HepG2 (cell line): ENCODE measurements at places on chromosomes 2 and 18.

GRCh38 chr18:61855449-61856378 lies 37.1 kb downstream of the RNF152 start:
- DNase-seq: no peak

DNA sequence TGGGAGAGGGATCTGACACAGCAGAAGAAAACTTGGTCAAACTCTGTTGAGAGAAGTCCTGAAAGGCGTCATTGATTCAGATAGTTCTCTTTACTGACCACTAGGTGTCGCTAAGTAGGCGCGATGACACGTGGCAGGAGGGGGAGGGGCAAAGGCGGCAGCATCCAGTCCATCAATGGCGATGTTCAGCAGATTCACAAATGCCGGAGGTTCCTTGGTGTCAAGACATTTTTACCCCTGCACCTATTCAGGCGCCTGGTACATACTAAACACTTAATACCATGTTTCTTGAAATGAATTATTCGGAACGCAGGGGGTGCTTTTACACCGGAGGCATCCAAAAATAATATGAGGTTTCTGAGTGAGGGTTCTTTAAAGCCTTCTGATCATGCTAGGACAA lies 3.0 kb upstream of the PLEK start:
- DNase-seq: peak; percentile 66

DNA sequence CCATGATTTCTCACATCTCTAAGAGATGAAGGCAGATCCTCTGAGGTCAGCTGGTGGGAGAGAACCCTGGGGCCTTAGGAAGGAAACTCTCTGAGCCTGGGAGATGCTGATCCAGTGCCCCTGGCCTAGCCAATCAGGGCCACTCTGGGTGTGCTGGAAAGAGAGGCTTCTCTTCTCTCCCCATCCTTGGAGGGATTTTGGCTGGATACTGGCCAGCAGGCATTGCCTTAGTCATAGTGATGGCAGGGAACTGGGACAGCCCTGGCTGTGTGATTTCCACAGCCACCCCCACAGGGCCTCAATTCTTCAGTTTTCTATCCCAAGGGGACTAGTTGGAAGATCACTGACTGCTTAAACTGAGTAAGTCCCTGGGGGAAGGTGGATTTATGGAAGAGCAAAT lies 26.6 kb upstream of the PLB1 start:
- no peak for DNase-seq

- peak; percentile 73 for DNase-seq
Measured at GRCh38 chr2:27264753-27265535, 2.1 kb upstream of the SLC30A3 start.

DNA sequence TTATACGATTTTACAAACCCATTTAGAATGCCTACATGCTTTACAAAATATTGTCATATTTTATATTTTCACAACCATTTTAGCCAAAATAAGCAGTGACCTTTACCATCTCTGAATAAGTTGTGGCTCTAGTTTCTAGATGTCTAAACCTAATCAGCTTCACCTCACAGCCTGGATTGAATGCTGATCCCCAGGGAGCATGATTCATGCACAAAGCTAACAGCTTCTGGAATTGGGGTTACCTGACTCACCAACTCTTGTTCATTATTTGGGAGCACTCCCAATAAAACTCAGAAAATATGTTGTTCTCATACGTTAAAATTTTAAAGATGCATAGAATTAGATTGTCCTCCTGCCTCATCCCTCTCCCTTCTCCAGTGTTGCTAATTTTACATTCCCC lies 611.7 kb upstream of the NETO1 start:
- DNase-seq: no peak

DNA sequence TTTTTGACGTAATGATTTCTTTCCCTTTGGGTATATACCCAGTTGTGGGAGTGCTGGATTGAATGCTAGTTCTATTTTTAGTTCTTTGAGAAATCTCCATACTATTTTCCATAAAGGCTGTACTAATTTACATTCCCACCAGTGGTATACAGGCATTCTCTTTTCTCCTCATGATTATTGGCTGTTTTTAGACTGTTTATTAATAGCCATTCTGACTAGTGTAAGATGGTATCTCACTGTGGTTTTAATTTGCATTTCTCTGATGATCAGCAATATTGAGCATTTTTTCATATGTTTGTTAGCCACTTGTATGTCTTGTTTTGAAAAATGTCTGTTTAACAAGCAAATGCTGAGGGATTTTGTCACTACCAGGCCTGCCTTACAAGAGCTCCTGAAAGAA lies 9.2 kb upstream of the CD28 start:
- no peak for DNase-seq

GRCh38 chr18:35030277-35030989 lies 10.8 kb upstream of the MAPRE2 start:
- no peak for DNase-seq

GRCh38 chr2:284896-285492 lies 2.9 kb downstream of the ALKAL2 start:
- DNase-seq: no peak

DNA sequence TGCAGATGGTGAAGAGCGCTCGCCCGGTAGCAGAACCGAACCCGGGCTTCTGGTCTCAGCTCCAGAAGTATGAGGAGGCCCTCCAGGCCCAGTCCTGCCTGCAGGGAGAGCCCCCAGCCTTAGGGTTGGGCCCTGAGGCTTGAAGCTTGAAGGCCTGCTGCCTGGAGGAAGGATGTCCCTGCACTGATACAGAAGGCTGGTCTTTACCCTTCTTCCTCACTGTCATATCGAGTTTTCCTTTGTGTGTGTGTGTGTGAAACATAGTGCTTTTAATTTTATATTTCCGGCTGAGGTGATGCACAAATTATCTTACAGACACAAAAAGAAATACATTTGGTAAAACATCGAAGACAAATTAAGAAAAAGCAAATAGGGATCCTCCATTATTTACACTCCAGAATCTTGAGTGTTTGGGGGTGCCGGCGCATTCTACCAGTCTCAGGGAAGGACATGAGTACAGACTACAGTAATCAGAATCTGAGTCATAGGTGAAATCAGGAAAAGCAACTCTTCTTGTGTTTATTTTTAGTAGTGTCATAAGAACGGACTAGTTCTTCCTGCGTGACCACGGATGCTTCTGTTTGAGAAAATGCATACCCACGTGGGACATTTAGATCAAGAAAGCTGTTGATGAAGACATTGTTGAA lies 1.3 kb downstream of the DUSP28 start:
- no peak for DNase-seq

GRCh38 chr2:36539631-36540030 lies 58.3 kb downstream of the FEZ2 start:
- no peak for DNase-seq

DNA sequence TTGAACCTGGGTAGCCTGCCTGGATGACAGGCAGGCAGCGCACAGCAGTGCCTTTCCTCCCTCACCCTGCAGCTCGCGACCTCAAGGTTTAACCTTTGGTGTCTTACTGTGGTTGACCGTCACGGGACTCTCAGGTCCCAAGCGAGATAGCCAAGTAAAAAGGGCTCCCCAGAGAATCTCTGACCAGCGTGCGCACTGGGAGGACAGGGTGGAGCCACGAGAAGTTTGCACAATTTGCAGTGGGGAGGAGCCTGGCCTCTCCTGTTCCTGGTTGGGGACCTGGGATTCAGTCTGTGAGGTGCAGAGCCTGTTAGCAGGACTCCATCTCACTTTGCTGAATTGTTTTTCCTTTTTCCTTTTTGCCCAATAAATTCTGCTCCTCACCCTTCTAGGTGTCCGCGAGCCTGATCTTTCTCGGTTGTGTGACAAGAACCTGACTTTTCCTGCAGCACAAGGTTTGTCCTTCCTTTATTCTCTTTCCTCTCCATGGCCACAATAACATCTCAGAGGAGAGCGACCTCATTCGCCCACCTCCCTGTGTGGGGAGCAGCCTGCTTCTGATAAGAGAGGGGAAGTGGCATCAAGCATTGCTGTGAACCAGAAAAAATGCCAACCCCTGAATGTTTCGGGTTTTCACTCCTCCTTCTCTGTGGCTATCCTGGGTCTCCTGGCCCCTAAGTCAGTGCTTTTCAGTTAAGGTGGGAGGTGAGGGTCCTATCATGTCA lies 36.2 kb downstream of the POU3F3 start:
- DNase-seq: no peak

DNA sequence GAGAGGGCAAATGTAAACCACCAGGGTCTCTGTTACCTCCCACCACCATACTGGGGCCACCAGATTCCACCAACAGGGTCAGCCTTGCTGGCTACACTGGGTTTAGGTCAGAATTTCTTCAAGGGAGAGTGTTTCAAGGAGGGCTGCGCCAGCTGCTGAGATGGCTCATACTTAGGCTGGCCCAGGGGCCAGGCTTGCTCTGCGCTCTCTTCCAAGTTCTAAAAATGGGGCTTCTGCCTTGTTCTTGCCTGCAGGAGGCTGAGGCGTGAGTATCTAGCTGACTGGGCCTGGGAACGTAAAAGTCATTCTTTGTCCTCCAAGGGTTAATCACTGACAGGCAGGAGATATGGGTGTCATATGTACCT lies 28.1 kb downstream of the MRPL33 start:
- no peak for DNase-seq
